ENCODE measurements at places on chromosomes 4 and X.

DNA sequence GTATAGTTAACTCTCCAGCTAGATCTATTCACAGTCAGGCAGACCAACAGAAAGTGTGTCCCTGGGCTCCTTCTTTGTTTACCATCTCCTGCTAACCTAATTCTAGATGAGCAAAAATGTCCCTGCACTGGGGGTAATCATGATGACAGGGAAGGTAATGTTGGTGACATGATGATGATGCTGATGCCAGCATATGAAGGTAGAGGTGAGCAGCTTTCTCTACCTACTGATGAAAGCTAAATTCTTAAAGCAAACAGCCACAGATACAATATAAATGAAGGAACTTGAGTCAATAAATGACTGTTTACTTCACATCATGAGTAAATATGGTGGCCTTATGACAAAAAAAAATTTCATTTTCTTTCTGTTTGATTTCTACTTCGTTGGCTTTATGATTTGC, 78.5 kb downstream of the NKX6-1 start:
- no peak for DNase-seq

DNA sequence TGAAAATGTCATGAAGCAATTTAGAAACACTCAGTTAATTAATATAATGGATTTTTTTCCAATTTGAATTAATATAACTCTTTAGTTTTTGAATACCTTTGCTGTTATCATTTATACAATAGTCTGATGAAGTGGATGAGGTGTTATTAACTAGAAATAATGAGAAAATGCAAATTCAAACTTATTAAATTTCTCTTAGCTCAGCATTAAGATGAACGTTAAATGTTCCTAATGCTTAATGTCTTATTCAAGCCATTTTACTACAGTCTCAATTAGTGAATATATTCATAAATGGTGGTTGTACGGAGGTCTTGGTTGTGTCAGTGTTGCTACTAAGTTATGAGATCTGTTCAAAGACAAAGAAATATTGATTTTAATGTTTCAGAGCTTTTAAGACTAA, 186.3 kb downstream of the DTHD1 start:
- DNase-seq: no peak

DNA sequence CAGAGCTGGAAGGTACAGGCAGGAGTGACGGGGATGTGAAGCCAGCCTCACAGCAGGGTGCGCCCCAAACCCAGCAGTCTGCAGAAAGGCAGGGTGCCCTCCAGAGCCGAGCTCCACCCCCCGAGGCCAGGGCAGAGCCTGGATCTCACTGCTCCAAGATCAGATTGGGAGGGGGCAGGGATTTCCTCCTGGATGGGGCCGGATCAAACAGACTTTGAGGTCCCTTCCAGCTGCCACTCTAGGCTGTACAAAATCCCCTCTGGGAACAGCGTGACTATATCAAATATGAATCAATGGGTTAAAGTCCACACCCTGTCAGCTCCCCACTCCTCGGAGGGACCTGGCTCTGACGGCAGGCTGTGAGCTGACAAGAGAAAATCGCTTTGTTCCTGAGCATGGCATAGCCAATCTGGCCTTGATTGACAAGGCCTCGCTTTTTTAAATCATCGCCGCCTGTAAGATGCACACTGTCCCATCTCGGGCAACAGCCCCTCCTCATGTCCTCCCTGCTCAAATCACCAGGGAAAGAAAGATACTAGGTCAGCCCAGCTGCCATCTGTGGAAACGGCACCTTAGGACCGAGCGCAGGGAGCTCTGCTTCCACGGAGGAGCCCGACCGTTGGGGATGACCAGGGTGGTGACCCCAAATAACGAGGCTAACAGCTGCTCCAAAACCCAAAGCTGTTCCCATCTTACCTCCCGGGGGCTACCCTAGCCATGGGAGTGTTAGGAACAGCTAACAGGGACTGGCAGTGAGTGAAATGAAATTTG, 39.9 kb downstream of the PSAPL1 start:
- no peak for DNase-seq

GRCh38 chr4:143358923-143359643, 22.4 kb downstream of the GAB1 start:
- DNase-seq: no peak

DNA sequence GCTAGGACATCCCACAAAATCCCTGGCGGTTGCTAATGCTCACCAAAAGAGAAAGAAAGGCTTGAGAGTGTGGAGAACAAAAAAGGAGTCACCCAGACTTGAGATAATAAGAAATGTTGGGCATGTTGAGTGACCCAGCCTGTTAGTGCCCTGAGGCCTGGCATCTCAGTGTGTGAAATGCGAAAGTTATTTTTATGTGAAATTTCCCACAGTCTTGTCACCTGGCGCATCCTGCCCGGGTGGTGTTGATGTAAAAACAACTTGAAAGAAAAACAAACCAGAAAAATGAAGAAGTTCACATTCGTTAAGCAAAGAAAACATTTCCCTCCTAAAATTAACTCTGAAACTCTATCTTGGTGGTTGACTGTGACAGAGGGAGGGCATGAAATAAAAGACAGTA, 495.2 kb downstream of the MID1IP1 start:
- DNase-seq: no peak

GRCh38 chr4:53541577-53542206, 49.6 kb downstream of the LNX1 start:
- DNase-seq: no peak

DNA sequence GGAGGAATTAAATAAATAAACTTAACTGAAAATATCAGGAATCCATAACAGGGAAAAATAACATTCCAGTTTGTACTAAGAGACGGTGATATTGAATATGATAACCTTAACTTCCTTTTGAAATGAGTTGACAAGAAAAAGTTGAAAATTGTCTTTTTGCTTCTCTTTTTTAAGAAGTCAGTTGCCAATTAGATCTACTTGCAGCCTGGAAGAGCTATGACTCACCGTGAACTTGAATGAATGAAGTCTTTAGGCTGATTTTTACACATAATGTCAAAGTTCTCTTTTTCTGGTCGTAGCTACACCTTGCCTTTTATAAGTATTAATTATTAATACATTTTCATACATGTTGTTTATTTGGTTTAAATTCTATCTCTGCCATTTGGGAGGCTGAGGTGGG, 94.4 kb upstream of the HPGD start:
- no peak for DNase-seq

DNA sequence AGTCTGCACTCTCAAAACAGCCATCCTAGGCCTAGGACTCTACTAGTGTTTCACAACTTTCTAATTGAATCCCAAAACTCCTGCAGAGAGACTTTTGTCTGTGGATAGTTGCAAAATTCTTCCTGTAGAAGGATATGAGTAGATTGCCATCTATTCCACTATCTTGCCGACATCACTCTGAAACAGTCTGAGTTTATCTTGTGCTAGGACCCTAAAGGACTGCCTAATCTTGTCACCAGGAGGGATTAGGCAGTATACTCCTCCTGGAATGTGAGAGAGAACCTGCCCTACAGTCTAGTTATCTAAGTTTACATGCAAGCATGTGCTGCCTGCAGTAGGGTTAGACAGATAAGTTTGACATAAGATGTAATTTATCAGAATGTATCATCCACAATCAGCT, 1646.6 kb upstream of the PCDH7 start:
- DNase-seq: no peak

All from C1 segment of cervical spinal cord (tissue), 14 donors.